Renal cortex interstitium (tissue), 15 donors: ENCODE measurements at places on chromosomes 12 and 14. TPM values are rescaled to one million over a fixed set of nuclear protein-coding genes. Genes with fewer than 3 reads are reported as not detected.

- DNase-seq = no peak
Observed at GRCh38 chr12:32366714-32367113, 32.6 kb upstream of the FGD4 start.

- no peak for DNase-seq
Observed at GRCh38 chr12:1130571-1130970, 139.5 kb downstream of the ERC1 start.

DNA sequence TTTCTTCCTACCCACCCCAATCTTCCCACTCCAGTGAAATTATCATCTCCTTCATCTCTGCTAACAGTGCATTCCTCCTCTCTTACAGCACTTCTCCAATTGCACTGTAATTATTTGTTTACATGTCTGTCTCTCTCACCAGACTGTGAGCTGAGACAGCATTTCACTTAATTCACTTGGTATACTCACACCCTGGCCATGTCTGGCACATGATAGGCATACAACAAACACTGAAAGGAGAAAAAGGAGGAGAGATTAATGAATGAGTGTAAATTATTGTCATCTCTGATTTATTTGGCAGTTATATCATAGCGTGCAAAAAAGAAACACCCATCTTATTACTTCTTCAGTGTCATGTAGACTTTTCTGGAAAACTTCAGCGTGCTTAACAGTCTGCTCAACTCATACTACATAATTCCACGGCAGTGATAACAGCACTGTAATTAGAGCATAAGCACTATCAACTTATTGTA, 452.3 kb downstream of the ADAMTS20 start:
- DNase-seq = no peak

The CMTM5 gene
- 1.5 TPM for polyA plus RNA-seq

The KLRG1 gene
- 1.8 TPM for polyA plus RNA-seq

The PROX2 gene
- polyA plus RNA-seq = 2.9 TPM
